ENCODE measurements at places on chromosomes 12 and 14.

DNA sequence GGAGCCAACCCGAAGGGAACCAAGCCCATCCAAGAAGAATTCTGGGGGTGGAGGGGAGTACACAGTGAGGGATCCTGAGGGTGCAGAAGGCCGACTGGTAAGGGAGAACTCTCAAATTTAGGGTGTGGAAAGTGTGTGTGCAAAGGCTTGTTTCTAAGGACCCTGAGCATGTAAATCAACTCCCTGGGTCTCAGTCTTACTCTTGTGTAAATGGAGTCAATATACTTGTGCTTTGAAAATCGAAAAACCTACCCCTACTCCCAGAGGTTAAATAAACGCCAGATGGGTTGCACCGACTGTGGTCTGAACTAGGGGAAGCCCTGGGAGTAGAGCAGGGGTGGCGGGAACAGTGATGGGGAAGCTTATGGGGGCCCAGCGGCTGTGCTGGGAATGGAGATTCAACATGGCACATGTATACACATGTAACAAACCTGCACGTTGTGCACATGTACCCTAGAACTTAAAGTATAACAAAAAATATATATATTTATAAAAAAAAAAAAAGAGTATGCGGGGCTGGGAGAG is 6.0 kb downstream of the B4GALNT1 start:
- DNase-seq, result no peak

DNA sequence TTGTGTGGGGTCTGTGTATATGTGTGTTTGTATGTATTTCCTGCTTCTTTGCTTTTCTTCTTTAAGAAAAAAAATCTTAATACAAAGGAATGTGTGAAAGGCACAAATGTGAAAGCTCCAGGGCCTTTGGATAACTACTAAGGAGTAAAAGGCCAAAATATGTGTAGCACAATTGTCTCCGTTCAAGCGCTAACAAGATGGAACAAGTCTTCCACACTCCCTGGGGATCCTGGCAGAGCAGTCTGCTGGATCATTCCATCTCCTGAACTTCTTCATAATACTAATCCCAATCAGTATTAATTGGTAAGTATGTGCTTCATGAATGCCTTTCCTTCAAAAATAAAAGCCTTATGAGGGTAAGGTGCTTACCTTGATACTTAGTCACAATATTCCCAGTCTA is 462.5 kb upstream of the TBX3 start:
- DNase-seq, result no peak

- no peak for DNase-seq
Observed at GRCh38 chr12:58976146-58976545, 55.8 kb upstream of the LRIG3 start.

DNA sequence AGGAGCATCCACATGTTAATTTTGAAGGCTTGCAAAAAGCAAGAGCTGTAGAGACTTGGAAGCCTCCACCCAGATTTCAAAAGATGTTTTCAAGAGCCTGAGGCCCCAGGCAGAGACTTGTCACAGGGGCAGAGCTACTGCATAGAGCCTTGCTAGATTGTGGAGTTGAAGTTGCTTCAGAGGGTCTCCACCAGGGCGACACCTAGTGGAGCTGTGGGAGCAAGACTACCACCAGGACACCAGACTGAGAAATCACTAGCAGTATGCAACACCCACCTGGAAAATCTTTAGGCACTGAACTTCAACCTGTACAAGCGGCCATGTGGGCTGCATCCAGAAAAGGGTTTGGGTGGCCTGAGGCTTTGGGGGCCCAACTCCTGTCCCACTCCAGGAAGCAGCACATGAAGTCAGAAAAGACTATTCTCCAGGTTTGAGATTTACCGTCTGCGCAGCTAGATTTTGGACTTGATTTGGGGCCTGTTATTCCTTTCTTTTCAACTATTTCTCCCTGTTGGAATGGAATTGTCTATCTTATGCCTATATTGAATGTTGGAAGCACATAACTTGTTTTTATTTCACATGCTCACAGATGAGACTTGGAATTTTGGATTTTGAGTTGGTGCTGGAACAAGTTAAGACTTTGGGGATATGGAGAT is 508.6 kb downstream of the FLRT2 start:
- peak; percentile 3 for DNase-seq

DNA sequence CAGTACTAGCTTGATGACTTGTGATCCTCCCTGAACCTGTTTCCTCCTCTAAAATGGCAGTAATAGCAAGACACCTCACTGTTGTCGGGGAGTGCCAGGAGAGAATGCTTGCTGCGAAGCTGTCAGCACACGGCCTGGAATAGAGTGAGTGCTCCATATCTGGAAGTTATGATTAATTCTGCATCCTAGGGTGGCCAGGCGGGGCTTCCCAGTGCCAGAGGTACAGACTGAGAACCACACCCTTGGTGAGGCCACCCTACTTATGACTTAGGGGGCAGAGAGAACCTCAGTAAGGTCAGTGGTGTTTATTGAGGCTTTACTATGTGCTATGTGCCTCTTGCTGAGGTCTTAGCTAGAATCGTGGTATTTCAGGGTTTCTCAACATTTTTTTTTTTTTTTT is 20.1 kb downstream of the MORN3 start:
- no peak for DNase-seq

GRCh38 chr14:97104029-97104428 is 306.8 kb downstream of the VRK1 start:
- DNase-seq, result no peak

- no peak for DNase-seq
Observed at GRCh38 chr14:78673845-78674244, 503.7 kb downstream of the NRXN3 start.

All from hippocampal formation (tissue), 2 donors.